ENCODE measurements at places on chromosomes 6 and 20.

DNA sequence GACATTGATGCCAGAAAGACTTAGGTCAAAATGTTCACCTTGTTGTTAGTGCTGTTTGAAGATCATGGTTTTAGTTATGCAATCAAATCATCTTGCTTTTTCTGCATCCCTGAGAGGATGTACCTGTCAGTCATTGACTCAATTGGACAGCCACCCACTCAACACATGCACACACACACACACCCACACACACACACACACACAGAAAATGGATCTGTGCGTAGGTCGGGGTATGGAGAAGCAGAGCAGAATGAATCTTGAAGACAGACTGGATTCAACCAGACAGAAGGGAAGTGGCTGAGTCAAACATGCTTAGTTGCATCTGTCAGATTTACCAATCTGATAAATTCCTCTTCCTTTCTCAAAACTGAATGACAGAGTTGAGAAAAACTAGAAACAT is 19.1 kb upstream of the ZSCAN23 start:
- no peak for DNase-seq

- peak; percentile 35 for DNase-seq
Measured at GRCh38 chr6:8839626-8840025, 404.3 kb upstream of the SLC35B3 start.

- no peak for DNase-seq
Measured at GRCh38 chr6:140636271-140636907, 1261.9 kb upstream of the CITED2 start.

DNA sequence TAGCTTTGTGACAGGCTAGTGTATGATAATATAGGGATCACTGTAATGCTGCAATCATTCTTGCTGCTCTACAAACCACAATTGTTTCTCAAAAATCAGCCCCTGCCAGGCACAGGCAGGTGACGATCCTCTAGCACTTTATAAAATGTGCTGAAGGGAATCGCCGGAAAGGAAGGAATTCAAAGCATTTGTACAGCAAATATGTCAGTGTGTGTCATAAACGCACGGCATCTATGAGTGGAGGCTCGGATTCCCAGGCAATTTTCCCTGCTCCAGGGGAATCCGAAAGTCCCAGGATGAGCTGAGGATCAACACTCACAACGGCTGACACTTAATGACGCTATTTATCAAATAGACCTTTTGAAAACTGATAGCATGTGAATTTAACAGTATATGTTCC is 1.4 kb downstream of the PHACTR1 start:
- peak; percentile 92 for DNase-seq

GRCh38 chr6:92723390-92723931 is 695.9 kb downstream of the EPHA7 start:
- DNase-seq = no peak

- DNase-seq = no peak
Measured at GRCh38 chr20:14922503-14923267, 585.3 kb upstream of the FLRT3 start.

GRCh38 chr6:144617191-144617590 is 332.1 kb downstream of the UTRN start:
- DNase-seq = no peak

DNA sequence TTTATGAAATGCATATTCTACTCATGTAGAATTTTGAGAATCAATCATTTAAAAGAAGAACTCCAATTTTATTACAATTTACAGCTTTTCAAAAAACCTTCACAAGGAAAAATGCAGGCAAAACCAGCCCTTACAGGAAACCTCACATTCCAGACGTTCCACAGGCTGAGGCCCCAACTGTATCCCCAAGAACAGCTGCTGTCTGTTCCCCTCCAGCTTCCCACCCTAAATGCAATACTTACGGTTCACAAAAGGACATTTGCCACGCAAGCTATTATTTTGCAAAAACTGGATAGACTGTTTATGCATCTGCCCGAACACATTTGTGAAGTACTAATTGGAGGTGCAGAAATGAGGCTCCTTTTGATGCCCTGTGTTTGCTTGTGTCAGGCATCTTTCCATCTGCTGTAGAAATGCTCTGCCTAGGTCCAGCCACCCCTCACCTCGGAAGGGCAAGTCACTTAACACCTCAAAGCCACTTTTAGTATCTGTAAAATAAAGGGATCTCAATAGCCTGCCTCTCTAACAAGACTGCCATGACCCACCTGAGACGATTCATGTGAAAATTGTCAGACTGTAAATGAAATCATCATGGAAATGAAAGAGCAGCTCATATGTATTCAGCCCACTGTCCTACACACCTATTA is 26.5 kb downstream of the PDE10A start:
- DNase-seq = no peak

DNA sequence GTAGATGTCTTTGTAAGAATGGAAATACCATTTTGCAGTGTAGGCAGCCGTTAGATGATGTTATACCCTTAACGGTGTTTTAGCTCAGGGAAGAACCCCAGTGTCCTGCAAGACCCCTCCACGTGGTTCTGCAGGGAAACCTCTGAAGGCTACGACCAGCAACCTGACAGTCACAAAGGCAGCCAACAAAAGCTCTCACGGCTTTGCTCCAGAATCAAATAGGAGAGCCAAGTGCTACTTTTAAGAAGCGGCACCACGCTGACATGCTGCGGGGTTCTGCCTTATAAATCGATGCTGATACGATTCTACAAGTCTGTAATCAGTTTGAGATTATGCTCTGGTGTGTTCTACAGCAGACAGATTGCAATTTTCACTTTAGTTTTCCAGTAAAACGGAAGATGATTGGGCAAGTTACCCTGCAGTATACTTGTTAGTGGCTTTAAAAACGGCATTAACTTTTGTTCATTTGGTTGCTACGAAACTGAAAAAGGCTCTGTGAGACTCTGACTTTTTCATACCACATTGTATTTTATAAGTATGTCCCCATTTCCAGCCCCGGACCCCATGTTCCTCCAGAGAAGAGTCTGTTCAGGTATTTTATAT is 312.9 kb downstream of the SAMD5 start:
- DNase-seq = no peak

GRCh38 chr6:71721642-71722041 is 164.7 kb upstream of the RIMS1 start:
- DNase-seq = peak; percentile 33

DNA sequence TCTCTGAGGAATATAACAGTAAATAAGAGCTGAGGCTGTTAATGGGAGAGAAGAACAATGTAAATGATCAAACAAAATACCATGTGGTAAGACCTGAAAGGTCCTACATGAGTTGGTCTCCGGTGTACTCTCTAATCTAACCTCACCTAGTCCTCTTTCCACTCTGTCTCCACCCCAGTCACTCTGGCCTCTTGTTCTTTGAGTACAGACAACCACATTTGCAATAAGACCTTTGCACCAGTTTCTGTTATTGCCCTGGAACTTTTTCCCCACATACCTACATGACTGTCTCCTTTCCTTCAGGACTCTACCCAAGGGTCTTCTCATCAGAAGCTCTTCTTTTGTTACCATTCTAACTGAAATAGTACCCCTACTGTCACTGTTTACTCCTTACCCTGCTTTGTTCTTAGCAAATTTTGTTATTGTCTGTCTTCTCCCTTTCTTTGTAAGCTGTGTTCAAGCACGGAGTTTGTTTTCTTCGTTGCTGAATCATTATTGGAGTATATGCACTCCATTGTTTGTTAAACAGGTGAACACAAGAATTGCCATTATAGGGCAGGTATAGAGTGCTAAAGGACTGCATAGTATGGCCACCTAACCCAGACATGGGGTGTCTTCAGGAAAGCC is 37.3 kb downstream of the MAPK14 start:
- DNase-seq = no peak

- peak; percentile 60 for DNase-seq
Measured at GRCh38 chr20:4997222-4997621, 4.1 kb downstream of the SLC23A2 start.

- no peak for DNase-seq
Measured at GRCh38 chr20:38432292-38432691, 2.8 kb downstream of the SNHG17 start.

DNA sequence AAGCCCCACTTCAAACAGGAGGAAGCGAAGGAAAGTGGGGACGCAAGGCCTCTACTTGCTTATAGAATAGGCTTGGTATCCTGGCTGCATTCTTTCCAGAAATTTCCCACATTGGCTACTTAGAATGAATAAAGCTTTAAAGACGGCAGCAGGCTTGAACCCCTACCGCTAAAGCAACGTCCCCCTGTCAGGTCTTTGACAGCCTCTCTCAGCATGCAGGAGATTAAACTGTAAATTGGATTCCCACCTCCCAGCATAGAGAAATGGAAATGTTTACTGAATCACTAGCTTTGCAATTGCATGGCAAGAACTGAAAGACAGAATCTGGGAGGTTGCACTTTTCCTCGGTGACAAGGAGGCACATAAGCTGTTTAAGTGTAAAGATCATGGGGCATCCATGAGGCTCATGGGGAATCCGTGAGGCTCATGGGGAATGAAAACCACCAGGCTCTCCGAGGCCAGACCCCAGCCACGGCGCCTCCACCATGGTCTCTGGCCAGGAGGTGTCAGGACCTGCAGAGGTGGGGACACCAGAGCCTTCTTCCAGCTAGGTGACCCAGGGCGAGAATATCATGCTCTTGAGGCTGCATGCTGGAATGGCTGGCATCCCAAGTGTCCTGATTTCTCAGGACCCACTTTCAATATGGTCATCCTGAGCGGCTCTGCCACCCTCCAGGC is 10.3 kb downstream of the LEMD2 start:
- DNase-seq = no peak
